ENCODE measurements at places on chromosomes 16 and 17. TPM values are rescaled to one million over a fixed set of nuclear protein-coding genes. Genes with fewer than 3 reads are reported as not detected.

The KRTAP4-9 gene
- total RNA-seq: not detected

The LGALS9 gene
- 1.1 TPM for total RNA-seq

The AURKB gene
- total RNA-seq: 72.3 TPM

The CIITA gene
- total RNA-seq: not detected

The MYH13 gene
- total RNA-seq: not detected

The SYNGR3 gene
- 2.8 TPM for total RNA-seq

The MARCHF10 gene
- total RNA-seq: not detected

The IKZF3 gene
- total RNA-seq: under 0.01 TPM

The PABPN1L gene
- total RNA-seq: not detected

The HOXB6 gene
- total RNA-seq: 9.5 TPM

The SULT1A4 gene
- 0.40 TPM for total RNA-seq

The TRPV3 gene
- 3.6 TPM for total RNA-seq

The LRRC45 gene
- 71.5 TPM for total RNA-seq

The ACSM3 gene
- 4.0 TPM for total RNA-seq

The KCNH6 gene
- total RNA-seq: not detected

The PDILT gene
- not detected for total RNA-seq

The PPY gene
- total RNA-seq: not detected

The QRICH2 gene
- total RNA-seq: 2.2 TPM

The PRR11 gene
- 78.9 TPM for total RNA-seq

The NHLRC4 gene
- not detected for total RNA-seq

The ATP2A3 gene
- total RNA-seq: 8.9 TPM

The FN3KRP gene
- total RNA-seq: 37.4 TPM
